ENCODE measurements at places on chromosomes 13 and 19. TPM values are rescaled to one million over a fixed set of nuclear protein-coding genes. Genes with fewer than 3 reads are reported as not detected.

GRCh38 chr13:109145631-109146030 is 516.2 kb downstream of the MYO16 start:
- peak; percentile 61 for DNase-seq

Gene STXBP2
- total RNA-seq: 83.4 TPM

DNA sequence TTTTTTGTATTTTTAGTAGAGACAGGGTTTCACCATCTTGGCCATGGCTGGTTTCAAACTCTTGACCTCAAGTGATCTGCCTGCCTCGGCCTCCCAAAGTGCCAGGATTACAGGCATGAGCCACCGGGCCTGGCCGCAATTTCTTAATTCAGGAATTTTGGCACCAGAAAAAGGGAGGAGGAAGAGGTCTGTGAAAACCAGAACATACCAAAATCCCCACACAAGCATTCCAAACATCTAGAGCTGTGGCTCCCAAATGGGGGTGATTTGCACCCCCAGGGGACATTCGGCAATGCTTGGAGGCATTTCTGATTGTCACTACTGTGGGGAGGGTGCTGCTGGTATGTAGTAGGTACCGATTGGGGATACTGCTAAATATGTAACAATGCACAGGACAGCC is 40.2 kb upstream of the ABCC4 start:
- DNase-seq: no peak

Gene ERICH6B
- not detected for total RNA-seq

DNA sequence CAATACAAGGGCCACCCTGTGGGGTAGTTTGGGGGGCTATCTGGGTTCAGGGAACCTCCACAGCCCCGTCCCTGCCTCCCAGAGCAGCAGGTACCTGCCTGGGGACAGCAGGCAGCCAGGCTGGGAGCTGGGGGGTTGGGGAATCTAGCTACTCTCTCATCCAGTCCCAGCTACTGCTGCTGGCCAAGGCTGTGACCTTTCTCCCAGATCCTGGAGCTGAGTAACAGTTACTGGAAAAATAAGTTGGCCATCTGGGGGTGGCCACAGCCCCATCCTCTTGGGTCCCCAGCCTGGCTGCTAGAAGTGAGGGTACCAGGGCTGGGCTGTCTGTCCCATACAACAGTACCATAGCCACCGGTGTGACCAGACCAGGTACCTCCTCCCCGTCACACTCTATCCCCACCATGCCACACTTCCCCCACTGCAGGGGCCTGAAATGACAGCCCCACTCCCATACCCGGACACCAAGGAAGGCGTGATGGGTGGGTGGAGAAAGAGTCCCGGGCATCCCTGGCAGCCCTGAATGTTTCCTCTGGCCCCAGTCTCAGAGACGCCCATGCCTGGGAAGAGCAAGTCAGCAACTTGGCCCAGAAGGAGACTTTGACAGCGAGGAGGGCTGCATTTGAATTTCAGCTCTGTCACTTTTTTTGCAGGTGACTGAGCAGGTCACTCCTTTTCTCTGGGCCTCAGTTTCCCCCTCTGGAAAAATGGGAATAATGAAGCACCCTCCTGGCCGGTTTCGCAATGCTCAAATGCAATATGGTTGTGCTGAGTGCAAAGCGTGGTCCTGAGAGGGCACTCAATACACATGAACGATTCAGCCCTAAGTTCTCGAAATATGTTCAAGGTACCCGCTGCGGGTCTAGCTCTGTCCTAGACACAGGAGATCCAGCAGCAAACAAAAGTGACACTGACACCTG is 30.7 kb upstream of the NFIC start:
- DNase-seq: no peak

Measured in activated CD4-positive, alpha-beta T cell treated with anti-CD3 and anti-CD28 coated beads, Interleukin-2, amount 10 ng/mL, durations not matched to agents 24 days and 14 days (primary cell).